ENCODE measurements at places on chromosomes 2 and 18.

GRCh38 chr18:23073996-23074606 lies 61.2 kb upstream of the CABLES1 start:
- no peak for DNase-seq

- no peak for DNase-seq
These were observed 1751.3 kb upstream of the LRRTM1 start for GRCh38 chr2:82055846-82056245.

- DNase-seq = no peak
These were observed 25.8 kb downstream of the ZC3H6 start for GRCh38 chr2:112301171-112301584.

DNA sequence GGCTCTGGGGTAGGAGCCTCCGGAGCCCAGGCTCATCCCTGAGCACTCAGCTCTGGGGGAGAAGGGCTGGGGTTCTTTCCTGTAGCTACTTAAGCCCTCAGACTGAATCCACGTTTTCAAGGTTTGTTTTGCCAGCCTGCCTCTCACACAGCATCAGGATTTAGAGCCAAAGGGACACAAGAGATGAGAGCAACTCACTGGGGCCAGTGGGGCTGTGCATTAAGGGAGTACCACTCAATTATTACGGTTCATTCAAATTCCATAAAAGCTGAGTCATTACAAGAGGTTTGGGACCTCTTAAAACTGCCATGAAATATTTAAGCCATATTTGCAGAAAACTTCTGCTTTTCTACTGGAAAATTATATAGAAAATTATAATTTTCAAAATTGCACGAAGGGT lies 17.1 kb upstream of the SNED1 start:
- DNase-seq = no peak

DNA sequence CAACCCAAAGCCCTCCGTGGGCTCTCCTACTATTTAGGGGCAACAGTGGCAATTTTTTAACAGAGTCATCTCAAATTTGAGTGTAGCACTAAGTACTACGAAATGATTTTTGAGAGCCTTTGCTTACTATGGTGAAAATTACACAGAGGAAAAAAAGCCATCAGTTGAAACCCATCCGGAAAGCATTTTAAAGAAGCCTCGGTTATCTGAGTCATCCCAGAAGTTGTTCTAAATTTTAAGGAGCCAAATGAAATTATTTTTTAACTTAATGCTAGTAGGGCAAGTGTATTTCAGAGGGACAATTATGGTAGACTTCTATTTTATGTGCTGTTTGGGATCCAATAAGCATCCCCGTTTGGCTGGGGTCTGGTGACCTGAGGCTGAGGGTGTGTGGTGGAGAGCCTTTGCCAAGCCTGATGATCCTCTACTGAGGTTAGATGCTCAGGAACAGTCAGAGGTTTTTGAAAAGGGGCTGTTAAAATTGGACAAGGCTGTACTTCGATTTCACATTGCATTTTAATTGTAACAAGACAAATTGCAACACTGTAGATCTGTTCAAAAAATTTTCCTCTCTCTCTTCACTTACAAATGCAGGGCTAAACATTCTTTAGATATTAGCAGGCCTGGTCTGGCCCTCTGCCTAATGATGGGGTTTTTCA lies 47.0 kb downstream of the RAPGEF4 start:
- DNase-seq = no peak

- no peak for DNase-seq
These were observed 906 bp downstream of the IKZF2 start for GRCh38 chr2:213150315-213151097.

DNA sequence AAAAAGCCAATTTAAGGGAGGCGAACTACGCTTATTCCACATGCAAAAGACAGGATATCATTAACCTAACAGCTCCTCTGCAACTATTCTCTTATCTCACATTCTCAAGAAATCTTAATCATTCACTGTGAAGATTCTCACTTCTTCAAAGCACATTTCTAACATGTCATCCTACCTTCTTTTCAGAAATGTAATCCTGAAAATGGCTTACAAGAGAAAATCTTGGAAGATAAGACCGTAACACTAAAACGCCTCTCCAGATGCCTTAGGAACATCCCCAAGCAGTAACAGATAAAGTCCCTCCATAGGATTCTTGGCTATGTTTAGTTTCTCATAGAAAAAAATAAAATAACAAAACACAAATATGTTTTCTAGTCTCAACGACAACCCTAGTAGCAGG lies 373.9 kb upstream of the CNTNAP5 start:
- no peak for DNase-seq
